ENCODE measurements at places on chromosomes 3 and 15.

- DNase-seq: peak; percentile 44
Observed at GRCh38 chr3:112519424-112520001, 20.2 kb upstream of the BTLA start.

- DNase-seq: no peak
Observed at GRCh38 chr3:24648063-24648462, 153.4 kb upstream of the THRB start.

- DNase-seq: no peak
Observed at GRCh38 chr15:59105854-59106253, 908 bp downstream of the CCNB2 start.

GRCh38 chr3:53691885-53692284 is 154.3 kb downstream of the CHDH start:
- no peak for DNase-seq

DNA sequence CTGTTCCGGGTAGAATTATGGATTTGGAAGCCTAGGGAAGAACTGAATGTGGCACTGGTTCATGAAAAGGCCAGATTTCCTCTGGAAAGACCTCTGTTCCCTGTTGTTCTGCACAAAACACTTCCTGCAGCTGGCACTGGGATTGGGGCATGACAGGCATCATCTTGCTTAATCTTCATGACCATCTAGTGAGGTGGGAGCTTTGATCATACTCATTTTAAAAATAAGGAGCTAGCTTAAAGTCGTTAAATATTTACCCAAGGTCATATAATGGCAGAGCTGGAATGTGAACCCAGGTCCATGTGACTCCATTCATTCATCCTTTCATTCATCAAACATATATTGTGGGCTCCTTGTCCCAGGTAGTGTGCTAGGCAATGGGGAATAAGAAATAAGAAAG is 40.4 kb downstream of the EBLN2 start:
- no peak for DNase-seq

DNA sequence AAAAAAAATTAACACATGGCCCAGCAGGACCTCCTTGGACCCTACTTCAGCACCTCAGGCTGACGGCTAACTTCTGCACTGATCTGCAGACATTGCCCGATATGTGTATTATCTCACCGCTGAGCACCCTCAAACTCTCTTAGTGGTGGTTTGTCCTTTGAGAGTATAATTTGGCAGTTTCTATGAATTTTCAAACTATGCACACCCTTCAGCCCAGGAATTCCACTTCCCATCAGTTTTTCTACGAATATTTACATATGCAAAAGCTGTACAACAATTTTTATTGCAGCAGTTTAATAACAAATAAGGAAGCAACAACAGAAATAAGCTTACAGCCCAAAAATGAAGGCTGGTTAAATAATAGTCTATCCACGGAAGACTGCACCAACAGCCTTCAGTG is 44.6 kb downstream of the HES1 start:
- DNase-seq: no peak

GRCh38 chr3:154018100-154018696 is 103.0 kb upstream of the ARHGEF26 start:
- DNase-seq: no peak

DNA sequence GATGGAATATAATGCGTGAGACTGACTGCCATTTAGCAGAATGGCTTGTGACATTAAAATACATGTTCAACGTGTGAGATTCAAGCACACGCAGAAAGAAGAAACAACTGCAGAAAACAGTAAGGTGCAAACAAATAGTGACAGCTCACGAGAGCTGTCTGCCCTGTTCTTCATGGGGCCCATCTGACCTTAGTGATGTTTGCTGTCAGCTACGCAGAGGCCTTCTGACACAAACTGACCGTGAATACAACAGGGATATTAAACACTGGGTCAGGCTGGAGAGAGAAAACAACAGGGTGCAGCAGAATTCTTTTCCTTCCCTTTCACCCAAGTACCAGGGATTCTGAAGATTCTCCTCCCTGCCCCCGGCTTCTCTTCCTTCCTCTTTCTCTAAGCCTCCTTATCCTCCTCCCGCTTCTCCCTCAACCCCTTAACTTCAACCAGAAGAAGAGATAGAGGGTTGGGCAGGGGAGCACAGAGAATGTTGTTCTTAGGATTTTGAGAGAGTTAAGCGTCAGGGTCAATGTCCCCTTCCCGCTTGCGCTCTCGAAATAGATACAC is 2.1 kb downstream of the TNFAIP8L3 start:
- DNase-seq: no peak

DNA sequence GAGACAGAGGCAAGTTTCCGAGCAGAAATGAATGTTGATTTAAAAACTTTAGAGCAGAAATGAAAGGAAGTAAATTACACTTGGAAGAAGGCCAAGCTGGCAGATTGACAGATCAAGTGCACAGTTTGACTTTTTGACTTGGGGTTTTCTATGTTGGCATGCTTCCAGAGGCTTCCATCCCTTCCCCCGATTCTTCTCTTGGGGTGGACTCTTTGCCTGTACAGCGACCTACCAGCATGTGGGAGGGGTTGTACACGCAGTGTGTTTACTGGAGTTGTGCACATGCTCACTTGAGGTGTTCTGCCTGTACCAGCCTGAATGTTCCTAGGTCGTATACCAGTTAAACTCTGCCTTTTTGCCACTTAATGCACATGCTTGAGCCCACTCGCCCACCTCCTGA is 701.5 kb upstream of the GBE1 start:
- no peak for DNase-seq

DNA sequence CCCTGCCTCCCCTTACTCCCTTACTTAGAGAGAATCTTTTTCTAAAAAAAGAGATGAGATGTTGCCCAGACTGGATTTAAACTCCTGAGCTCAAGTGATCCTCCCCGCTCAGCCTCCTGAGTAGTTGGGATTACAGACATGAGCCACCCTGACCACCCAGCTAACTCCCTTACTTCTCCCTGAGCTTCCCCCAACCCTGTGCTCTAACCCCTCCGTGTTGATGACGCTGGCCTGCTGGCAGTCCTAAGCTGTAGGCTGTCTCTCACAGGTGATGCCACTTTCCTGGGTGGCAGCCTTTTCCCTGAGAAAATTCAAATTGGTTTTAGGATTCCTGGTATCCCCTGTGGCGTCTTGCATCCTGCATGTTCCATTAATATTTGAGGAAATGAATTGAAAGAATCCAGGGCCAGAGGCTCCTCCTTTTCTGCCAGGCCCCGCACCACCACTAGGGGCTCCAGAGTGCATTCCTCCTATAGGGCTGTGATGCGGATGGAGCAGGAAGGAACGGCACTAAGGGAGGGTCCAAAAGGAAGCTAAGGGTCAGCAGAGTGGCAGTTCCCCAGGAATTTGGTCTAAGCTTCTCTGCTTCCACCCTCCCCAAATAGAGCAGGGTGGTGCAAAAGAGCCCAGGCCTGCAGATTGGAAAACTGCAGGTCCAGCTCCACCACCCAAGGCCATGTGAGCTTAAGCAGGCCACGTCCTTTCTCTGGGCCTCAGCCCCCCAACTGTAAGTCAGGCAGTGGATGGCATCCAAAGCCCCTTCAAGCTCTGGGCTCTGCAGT is 101.1 kb downstream of the DAPK2 start:
- DNase-seq: no peak

- no peak for DNase-seq
Observed at GRCh38 chr3:81929697-81930096, 168.3 kb upstream of the GBE1 start.

DNA sequence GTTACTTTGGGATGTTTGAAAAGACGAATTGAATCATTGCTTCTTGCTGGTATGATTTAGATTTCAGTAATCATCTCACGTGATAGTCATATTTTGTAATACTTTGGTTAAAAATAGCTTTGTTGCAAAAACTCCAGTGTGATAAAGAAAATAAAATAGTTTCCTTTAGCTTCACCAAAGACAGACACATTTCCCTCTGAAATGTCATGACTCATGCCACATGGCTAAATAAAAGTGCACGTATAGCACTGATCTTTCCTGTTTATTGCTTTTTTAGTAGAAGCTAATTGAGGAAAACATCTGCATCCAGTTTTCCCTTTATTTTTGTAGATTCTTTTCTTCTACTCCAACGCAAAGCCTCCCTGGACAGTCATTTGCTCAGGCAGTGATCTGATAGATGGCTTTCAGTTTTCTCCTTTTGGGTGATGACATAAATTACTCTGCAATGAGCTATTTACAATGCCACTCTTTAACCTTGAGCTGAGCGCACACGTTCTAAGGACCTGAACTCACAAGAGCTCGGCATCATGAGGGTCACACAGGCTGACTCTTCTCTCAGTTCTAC is 84.9 kb downstream of the ARNT2 start:
- peak; percentile 91 for DNase-seq

GRCh38 chr15:94075349-94075748 is 156.0 kb upstream of the MCTP2 start:
- no peak for DNase-seq

GRCh38 chr15:60272623-60273022 is 125.2 kb downstream of the ANXA2 start:
- DNase-seq: no peak

DNA sequence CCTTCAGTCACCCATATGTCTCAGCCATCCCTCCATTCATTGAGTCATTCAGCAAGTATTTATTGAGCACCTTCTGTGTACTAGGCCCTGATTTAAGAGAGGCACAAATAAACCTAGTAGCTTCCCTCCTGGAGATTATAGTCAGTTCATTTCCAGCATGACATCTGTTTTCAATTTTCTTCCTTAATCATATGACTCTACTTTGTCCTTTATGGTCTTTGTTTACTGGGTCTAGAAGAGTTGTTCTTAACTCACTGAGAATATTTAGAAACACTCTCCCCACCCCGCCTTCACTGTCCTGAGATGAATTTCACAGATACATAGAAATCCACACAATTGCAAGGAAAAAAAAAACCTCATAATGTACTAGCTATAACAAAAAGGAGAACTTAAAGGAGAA is 44.8 kb upstream of the ADAMTS9 start:
- DNase-seq: no peak

- DNase-seq: no peak
Observed at GRCh38 chr3:14522768-14523167, 17.4 kb downstream of the GRIP2 start.

- peak; percentile 10 for DNase-seq
Observed at GRCh38 chr3:112136959-112137693, 4.1 kb upstream of the GCSAM start.

- no peak for DNase-seq
Observed at GRCh38 chr3:176919836-176920765, 277.2 kb downstream of the TBL1XR1 start.

GRCh38 chr15:99845009-99845408 is 111.8 kb upstream of the LYSMD4 start:
- DNase-seq: no peak

DNA sequence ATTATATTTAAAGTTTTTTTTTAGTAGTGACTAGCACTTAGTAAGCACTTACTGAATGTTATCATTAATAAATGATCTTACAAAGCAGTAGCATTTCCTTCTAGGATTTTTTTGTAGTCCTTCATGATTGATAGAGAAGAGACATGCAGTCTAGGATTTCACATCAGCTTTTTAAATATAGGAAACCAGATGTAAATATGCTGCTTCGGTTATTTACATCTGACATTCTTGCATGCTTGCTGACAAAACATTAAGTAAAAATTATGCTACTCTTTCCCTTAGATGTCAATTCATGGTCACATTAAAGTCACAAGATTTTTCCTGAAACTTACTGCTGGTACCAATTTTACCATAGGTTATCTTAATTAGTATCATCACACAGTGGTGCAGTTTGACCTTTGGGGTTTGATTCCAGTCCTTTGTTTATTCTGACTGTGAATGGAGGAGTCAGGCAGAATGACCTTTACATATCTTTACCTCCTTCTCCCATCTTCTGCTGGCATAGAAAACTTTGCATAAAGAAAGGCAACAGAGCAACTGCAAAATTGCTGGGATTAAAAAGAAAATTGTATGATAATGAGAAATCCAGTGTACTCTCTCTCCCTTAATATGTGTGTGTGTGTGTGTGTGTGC is 286.5 kb downstream of the LPP start:
- no peak for DNase-seq

- DNase-seq: no peak
Observed at GRCh38 chr3:71872256-71872655, 87.3 kb upstream of the PROK2 start.

- DNase-seq: no peak
Observed at GRCh38 chr15:26689462-26689861, 83.4 kb downstream of the GABRB3 start.

DNA sequence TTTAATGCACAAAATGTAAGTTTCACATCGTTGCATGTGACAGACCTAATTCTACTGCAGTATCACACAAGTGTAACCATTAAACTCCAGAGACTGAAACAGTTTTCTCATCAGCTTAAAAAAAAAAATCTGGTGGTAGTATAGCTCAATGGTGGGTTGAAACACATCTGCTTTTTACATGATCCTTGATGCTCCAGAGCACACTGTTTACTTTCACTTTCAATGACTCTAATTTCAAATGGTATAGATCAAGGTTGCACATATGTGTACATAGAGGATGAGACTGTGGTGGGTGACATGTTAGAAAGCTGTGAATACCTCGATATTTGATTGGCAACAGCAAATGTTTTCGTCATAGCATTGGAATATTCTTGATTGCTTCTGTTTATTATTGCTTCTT is 22.4 kb downstream of the MCTP2 start:
- no peak for DNase-seq

GRCh38 chr15:101201411-101202174 is 50.3 kb downstream of the CHSY1 start:
- DNase-seq: peak; percentile 90

DNA sequence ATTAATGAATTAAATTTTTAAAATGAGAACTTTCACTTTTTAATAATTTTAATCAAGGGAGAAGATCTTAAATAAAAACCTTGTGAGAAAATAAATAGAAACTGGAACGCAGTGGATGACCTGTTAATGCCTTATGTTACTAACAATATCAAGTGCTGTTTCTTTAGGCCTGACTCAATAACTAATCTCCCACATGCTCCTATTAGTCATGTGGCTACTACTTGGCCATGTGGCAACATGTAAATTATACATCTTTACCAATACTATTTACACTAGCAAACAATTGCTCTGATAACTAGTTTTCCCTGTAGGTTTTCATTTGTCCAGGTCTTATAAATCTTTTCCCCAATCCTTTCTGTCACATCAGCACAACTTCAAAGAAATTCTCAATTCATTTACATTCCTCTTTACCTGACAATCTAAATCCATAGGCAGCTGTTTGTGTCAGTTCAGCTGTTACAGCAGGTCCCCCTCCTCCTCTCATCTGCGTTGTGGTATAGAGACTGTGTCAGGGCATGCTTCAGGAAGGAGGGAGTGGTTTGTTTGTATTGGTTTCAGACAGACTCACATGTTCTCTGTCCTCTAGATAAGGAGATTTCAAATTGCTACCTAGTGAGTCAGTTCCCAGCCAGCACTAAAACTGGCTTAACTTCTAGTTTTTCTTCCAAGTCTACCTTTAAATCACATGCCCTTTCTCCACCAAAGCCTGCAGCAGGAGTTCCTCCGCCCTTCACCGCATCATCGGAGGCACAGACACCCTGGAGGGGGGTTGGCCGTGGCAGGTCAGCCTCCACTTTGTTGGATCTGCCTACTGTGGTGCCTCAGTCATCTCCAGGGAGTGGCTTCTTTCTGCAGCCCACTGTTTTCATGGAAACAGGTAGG is 11.3 kb upstream of the C3orf52 start:
- peak; percentile 95 for DNase-seq

DNA sequence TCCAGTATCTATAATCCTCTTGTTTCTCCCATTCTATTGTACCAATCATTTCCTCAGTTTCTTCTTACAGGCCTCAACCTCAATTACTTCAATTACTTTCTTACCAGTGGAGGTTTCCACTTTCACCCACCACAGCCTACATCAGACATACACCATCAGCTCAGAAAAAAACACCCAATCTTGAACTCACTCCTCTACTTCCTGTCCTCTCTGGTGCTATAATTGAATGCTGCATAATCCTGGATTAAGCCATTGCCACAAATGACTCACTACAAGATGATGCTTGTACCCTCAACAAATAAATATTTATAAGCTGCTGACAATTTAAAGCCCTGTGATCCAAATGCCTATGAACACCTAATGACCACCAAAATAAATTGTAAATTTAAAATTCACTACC is 18.5 kb downstream of the RYK start:
- DNase-seq: no peak

All from HS-5 (cell line).